ENCODE measurements at places on chromosomes 7 and 10.

DNA sequence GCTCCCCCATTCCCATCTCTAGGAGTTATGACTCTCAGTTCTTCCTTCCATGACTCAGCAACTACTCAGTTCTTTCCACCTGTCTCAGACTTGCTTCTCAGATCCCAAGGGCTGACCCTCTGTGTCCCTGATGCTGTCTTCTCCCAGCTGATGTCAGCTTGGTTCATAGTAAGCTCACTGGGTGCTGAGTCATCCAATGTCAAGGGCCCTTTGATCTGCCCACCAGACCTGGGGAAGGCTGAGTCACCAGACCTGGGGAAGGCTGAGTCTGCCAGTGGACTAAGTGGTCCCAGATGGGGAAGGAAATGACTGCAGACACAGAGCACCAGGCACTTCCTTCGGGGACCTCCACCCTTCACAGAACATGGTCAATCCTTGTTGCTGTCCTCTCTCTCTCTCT lies 76.1 kb upstream of the ZEB1 start:
- no peak for DNase-seq

GRCh38 chr7:76133164-76133775 lies 68.4 kb upstream of the SRRM3 start:
- DNase-seq, result no peak

DNA sequence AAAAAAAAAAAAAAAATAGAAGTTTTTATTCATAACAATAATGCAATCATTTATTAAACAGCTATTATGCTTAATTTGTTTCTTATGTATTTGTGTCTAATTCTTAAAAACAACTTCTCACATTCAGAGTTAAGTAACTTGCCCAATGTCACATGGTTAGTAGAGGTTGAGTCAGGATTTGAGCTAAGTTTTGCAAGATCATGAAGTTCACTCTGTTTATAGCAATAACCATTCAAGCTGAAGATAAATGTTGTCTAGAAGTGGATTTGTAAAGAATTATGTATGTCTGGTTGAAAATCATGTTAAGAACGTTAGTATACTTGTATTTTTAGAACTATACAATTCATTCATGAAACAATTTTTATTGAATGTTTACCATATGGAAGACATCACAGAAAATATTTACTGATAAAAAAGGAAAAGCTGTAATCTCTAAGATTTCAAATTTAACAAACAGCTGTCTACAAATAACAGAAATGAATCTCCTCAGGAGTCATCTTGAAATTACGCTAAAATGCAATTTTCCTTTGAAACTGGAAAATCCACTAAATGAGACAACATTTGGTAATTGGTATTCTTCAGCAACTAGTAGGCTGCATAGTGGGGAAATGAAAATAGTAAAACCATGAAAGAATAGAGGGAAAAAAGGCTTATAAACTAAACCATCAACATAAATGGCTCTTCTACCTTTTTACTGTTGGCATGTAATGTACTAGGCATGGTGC lies 70.5 kb upstream of the AHR start:
- DNase-seq, result no peak

DNA sequence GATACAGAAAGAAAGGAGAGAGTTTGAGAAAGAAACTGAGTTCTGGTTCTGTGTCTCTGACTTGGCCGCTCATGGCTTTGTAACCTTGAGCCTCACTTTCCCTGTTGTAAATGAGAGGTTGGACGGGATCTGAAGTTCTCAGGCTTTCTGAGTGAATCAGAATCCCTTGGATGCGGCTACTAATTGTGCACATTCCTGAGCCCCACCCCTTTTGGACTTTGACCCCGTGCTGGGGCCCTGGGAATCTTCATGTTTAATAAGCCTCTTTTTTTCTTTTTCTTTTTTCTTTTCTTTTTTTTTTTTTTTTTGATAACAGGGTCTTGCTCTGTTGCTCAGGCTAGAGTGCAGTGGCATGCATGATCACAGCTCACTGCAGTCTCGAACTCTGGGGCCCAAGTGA lies 26.9 kb downstream of the SLC25A28 start:
- no peak for DNase-seq

DNA sequence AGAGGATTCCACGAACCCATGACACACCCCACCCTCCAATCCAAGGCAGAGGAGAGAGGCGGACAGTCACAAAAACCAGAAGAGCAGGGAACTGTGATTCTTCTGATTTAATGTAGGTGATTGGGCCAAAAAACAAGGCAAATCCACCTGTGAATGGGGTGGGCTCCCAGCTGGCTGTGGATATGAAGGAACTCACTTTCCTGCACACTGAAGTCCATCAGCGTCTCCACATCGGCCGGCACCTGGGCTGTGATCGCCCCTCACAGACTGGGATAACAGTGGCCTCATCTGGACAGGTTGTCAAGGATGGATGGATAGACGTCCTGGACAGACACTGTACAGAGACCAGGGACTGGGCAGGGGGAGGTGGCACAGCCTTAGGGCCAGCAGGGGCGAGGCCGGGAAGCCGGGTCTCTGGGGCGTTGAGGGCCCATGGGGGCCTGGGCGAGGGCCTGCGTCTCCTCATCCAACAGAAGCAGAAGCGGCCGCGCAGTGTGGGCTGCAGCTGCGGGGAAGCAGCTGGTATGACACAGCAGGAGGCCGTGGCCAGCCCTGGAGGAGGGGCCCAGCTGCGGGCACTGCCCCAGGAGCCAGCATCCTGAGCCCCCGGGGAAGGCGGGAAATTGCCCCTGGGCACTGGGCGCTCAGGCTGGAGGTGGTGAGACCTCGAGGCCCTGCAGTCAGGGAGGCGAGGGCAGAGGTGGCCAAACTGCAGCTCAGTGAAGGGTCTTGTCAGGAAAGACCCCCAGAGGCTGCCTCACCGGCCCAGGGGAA lies 54.2 kb downstream of the DIP2C start:
- no peak for DNase-seq

DNA sequence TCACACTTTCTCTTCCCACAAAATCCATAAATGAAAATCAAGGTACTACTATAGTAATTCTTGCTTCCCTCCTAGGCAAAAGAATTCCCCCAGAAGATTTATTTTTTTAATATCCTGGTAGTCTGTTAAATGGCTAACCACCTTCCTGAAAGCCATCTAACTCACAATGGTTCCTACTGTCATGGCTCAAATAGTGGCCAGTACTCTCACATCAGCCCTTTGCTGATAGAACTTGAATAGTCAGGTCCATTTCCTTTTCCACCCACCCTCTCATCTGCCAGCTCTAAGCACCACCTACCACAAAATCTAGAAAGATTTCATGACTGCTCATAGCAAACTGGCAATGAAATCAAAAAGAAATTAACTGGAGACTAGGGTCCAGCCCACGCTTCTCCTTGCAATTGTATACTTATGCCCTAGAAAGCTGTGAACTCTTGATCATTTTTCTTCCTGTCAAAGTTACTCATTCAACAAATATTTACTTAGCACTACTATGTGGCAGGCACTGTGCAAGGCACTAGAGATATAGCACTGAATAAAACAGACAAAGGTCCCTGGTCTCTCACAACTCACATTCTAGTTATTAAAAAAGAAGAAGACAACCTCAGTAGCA lies 60.4 kb downstream of the ARMH3 start:
- no peak for DNase-seq

Measured in CD4-positive, alpha-beta memory T cell (primary cell).